ENCODE measurements at places on chromosomes 2 and 18.

DNA sequence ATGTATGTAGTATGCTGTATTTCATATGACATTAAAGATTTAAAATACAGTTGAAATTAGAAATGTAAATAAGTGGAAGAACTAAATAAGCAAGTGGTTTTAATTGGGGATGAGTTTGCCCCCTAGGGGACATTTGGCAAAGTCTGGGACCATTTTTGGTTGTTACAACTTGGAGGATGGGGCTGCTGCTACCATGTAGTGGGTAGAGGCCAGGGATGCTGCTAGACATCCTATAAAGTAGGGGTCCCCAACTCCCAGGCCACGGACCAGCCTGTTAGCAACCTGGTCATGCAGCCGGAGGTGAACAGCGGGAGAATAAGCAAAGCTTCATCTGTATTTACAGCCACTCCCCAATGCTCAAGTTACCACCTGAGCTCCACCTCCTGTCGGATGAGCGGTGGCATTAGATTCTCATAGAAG lies 27.9 kb upstream of the ASNSD1 start:
- no peak overlapping the region for H3K27ac ChIP-seq
- H3K4me1 ChIP-seq, result no peaks in the 10 kb centered on the region
- no peak overlapping the region for H3K4me3 ChIP-seq
- H3K27me3 ChIP-seq, result no peaks in the 10 kb centered on the region

- H3K27me3 ChIP-seq, result no peaks in the 10 kb centered on the region
Observed at GRCh38 chr18:37176621-37176934, 347.7 kb downstream of the KIAA1328 start.

GRCh38 chr2:235206399-235206798 lies 254.6 kb downstream of the SH3BP4 start:
- no peak overlapping the region for H3K4me3 ChIP-seq
- peaks cover 2% of the 10 kb centered on the region for H3K4me1 ChIP-seq
- H3K27ac ChIP-seq, result no peak overlapping the region
- no peaks in the 10 kb centered on the region for H3K36me3 ChIP-seq
- DNase-seq, result peak; percentile 31
- H3K27me3 ChIP-seq, result no peaks in the 10 kb centered on the region

GRCh38 chr2:196170213-196170605 lies 1.2 kb downstream of the STK17B start:
- H3K4me3 ChIP-seq, result peak overlapping the region; percentile 82
- no peak overlapping the region for H3K27ac ChIP-seq
- no peaks in the 10 kb centered on the region for H3K27me3 ChIP-seq
- no peak for DNase-seq
- no peaks in the 10 kb centered on the region for H3K36me3 ChIP-seq

All from H1 (cell line).